Prostate gland (tissue), 2 donors: ENCODE measurements at places on chromosomes 2 and 18.

DNA sequence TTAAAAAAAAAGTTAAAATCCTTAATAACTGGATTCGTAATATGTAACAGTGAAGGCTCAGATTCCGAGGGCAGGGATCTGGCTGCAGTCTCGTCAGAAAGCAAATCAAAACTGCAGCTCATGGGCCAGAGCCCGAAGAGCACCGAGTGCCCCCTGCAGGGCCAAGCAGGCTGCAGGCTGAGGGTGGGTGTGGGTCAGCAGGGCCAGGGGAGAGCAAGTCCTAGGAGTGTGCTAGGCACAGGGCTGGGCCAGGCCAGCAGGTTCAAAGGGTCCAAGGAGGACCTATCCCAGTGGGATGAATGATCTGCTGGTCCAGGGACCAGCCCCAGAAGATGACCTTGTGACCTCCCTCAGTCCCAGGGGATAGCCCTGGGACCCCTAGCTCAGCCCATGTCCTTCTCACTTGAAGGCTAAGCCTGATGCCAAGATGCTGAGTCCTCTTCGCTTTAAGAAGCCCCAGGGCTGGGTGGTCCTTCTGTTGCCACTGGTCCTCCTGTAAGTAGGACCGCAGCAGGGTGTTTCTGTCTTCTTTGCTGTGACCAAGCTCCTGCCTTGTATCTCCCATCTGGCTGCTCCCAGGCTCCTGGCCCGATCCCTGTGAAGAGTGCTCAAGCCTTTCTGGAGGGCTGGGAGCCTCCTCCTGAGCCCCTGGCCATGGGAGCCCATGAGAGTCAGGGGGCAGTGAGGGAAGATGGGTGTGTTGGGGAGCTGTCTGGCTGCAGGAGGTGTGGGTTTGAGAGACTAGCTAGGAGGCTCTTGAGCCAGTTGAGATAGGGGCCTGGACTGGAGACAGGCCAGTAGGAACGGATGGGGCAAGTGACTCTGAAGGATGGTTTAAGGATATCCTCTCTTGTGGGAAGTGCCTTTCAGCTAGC is 150.7 kb downstream of the DYSF start:
- H3K27ac ChIP-seq, result no peak overlapping the region
- H3K4me1 ChIP-seq, result no peaks in the 10 kb centered on the region

GRCh38 chr18:46335534-46336101 is 231.4 kb downstream of the HAUS1 start:
- H3K36me3 ChIP-seq, result no peaks in the 10 kb centered on the region
- H3K4me3 ChIP-seq, result peak overlapping the region; percentile 40
- no peaks in the 10 kb centered on the region for H3K27me3 ChIP-seq
- H3K4me1 ChIP-seq, result no peaks in the 10 kb centered on the region
- DNase-seq, result no peak
- H3K27ac ChIP-seq, result no peak overlapping the region

- H3K36me3 ChIP-seq, result no peaks in the 10 kb centered on the region
- no peak for DNase-seq
- H3K4me1 ChIP-seq, result peaks cover 4% of the 10 kb centered on the region
- no peak overlapping the region for H3K4me3 ChIP-seq
- H3K27me3 ChIP-seq, result no peaks in the 10 kb centered on the region
- no peak overlapping the region for H3K27ac ChIP-seq
These were observed 63.9 kb downstream of the PARD6G start for GRCh38 chr18:80183273-80184050.

GRCh38 chr2:239674101-239674980 is 273.5 kb upstream of the HDAC4 start:
- no peaks in the 10 kb centered on the region for H3K36me3 ChIP-seq
- H3K4me1 ChIP-seq, result no peaks in the 10 kb centered on the region
- no peak for DNase-seq
- H3K27me3 ChIP-seq, result no peaks in the 10 kb centered on the region
- no peak overlapping the region for H3K4me3 ChIP-seq
- no peak overlapping the region for H3K27ac ChIP-seq

DNA sequence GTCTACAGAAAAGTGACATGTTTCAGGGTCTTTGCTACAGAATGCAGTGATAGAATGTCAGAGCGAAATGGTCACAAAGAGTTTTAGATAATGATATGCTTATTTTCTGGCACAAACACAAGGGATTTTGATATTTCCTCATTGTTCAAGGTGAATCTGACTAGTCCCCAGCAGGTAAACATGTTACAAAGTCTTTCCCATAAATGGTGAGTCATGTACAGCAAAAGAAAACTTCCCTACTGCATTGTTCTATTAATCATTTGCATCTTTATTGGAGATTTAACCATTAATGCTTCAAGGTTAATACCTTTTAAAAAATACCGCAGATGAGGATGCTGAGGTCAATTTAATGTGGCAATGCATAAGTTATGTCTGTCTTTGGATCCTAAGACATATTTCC is 19.1 kb upstream of the TRIB2 start:
- no peaks in the 10 kb centered on the region for H3K36me3 ChIP-seq
- H3K4me3 ChIP-seq, result no peak overlapping the region
- no peak overlapping the region for H3K27ac ChIP-seq
- no peak for DNase-seq
- H3K27me3 ChIP-seq, result no peaks in the 10 kb centered on the region
